ENCODE measurements at places on chromosomes 1 and 21.

- DNase-seq = no peak
Measured at GRCh38 chr21:39178421-39178820, 4.8 kb downstream of the PSMG1 start.

DNA sequence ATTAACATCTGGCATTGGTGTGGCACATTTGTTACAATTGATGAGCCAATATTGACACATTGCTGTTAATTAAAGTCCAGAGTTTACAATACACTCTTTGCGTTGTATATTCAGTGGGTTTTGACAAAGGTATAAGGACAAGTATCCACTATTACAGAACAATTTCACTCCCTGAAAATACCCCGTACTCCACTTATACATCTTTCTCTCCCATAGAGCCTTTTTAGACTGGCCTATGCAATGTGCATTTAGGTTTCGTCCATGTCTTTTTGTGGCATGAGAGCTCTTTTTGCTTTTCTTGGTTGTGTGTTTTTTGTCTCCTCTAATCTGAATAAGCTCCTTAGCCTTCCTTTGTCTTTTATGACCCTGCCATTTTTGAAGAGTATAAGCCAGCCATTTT, 40.6 kb upstream of the TSNAX start:
- DNase-seq = no peak

GRCh38 chr1:150820730-150821512, 12.9 kb upstream of the CTSK start:
- DNase-seq = no peak

- DNase-seq = no peak
Measured at GRCh38 chr1:239247285-239247684, 139.1 kb upstream of the CHRM3 start.

DNA sequence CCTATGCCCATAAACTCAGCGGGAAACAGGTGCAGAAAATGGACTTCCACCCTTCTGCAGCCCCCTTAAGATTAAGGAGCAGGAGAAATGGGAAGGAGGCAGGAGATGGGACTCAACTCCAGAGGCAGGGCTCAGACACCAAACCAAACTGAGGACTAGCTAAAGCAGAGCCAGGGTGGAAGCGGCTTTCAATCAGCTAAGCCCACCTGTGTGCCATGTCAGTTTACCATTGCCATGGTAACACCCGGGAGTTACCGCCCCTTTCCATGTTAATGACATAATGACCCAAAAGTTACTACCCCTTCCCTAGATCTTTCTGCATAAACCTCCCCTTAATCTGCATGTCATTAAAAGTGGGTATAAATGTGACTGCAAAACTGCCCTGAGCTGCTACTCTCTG, 653.5 kb downstream of the PTPRU start:
- DNase-seq = no peak

- DNase-seq = no peak
Measured at GRCh38 chr1:188127507-188127906, 1298.8 kb downstream of the PLA2G4A start.

GRCh38 chr1:28173980-28174297, 2.6 kb downstream of the PTAFR start:
- DNase-seq = no peak

GRCh38 chr1:207691841-207692240, 46.9 kb downstream of the CR1L start:
- no peak for DNase-seq

DNA sequence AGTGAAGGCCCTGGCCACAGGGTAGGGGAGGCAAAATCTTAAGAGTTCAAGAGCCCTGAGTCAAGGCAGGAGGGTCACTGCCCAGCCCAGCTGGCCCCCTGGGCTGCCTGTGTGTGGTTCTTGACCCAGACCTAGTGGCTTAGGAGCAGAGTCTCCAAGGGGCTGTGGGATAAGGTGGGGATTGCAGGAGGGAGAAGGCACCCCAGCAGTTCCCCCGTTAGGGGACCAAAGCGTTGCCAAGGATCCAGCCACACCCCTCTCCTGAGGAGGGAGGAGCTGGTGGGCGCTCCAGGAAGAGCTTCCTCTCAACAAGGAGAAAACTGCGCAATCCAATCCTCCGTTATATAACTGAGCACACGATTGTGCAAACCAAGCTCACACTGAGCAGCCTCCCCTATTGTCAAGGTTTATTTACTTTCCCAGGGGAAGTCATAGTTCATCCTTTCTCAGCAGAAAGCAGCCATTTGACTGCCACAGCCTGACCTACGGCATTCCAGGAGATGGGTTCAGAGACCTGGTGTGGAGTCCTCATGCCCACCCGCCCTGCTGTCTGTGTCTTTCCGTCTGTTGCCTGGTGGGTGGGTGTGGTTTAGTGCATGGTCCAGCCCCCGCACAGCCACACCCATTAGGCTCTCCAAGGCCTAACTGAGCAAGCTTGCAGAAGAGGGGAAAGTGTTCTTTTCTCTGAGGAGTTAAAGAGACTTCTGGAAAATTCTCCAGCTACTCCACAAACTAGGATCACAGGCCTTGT, 3.5 kb downstream of the EPHX1 start:
- peak; percentile 66 for DNase-seq

DNA sequence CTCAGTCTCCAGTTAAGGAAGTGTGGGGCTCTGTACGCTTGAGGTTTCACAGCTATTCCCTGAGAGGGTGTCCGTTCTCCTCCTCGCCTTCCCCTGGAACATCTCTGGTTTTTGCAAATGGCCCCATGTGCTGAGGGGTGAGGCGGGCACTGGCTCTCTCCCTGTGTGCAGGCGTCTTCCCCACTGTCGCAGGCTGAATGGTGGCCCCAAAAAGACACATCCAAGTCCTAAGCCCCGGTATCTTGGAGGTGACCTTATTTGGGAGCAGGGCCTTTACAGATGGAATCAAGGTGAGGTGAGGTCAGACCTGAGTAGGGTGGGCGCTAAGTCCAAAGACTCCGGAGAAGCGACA, 98.0 kb upstream of the TMPRSS2 start:
- DNase-seq = no peak

- DNase-seq = no peak
Measured at GRCh38 chr1:39187275-39188046, 17.0 kb upstream of the MACF1 start.

DNA sequence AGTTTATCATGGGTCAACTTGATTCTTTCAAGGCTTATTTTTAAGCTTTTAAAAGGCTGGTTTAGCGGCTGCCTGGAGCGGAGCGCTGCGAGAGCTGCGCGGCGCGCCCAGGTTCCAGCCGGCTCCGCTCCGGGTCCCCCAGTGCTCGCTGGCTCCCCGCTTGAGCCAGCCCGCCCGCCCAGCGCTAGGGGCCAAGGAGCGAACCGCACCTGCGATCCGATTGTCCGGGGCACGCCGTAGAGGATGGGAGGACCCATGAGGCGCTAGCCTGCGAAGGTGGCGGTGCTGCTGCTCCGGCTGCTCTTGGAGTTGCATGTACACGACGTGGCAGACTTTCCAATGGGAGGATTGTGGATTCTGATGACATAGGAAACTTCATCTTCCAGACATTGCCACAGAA, 9.9 kb upstream of the CFHR4 start:
- DNase-seq = no peak

DNA sequence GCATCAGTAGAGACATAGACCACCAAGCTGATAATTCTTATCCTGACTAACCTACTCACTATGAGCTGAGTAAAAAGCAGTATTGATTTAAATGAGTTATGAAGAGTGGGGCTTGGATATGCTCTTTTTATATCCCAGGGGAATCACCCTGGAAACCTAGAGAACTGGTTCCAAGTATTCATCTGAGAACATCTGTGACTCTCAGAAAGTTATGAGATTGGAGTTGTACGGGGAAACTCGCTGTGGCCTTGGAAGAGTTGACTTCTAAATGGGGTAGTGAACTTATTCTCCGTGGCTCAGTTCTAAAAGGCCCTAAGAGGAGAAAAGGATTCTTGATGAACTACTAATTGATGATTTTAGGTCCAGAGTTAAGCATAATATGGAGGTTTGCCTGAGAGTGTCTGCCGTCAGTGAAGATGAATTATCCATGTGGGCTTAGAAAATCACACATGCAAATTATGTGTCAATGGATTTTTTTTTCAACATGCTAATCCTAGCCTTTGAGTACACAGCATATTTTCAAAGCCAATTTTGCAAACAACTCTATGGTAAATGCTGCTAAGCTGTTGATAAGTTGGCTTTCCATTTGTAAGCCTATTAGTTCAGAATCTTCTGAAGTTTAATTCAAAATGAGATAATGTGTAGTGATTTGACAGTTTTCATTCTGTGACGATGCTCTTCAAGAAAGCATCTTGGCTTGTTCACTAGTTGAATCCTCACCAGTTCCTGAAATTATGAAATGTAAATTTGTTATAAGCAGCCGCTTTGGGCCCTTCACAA, 122.7 kb downstream of the FGGY start:
- DNase-seq = no peak

DNA sequence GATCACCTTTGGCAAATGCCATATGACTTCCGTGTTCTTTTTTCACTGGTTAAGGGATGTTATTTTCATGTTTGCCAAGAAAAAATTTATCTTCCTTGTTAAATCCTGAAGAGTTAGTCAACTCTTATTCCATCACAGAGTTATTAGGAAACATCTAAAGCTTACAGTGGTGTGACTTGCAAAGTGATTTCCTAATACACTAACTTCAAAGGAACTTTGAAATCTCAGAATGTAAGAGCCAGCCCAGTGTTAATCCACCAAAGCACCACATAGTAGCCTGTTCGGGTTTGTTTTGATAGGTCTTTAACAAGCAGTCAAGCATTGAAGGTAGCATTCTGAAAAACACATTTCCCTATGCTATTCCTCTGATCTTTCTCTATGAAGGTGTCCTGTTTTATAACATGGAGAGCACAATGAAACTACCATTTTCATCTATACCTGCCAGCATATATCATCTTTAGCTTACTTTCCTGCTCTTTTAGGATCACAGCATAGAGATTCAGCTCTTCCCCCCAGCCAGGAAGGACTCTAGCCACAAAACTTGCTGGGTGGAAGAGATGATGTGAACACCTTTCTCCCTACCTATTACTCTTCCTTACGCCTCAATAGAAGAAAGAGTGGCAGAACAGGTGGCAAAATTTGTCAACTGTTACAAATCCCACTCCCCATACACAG, 82.4 kb upstream of the MAGI3 start:
- no peak for DNase-seq

DNA sequence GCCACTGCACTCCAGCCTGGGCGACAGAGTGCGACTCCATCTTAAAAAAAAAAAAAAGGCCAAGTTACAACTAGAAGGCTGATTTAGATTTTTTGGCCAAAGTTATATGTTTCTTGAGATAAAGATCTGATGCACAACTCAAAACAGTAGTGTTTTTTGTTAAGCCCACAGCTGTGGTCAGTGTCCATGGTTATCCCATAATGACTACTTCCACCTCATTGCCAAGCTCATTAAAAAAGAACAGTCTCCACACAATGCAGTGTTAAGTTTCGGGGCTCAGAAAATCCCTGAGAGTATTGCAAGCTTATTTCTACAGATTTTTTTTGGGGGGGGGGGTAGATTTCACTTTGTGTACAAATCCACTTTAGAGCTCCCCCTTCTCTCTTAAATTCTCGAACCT, 120.5 kb downstream of the RUNX1 start:
- no peak for DNase-seq

GRCh38 chr1:166836733-166837132, 2.5 kb upstream of the POGK start:
- no peak for DNase-seq

DNA sequence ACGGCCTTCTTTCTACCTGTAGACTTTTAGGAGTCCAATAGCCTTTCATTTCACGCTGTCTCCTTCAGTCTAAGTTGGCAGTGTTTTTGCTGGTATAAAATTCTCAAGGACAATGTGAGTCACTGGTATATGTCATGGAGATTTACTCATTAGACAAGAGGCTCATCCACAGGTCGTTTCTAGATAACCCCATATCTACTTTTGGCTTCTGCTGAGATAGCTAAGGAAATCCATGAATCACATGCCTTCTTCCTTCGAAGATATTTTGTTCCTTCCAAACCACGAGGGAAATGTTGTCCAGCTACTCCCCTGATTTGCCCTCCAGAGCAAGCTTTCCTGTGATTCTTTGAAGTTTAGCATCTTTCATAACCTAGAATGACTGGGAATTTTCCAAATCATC, 38.5 kb upstream of the KCNK1 start:
- DNase-seq = no peak

All from NCI-H774 (cell line).